Astrocyte of the spinal cord (primary cell): ENCODE measurements at places on chromosomes 6 and 20.

DNA sequence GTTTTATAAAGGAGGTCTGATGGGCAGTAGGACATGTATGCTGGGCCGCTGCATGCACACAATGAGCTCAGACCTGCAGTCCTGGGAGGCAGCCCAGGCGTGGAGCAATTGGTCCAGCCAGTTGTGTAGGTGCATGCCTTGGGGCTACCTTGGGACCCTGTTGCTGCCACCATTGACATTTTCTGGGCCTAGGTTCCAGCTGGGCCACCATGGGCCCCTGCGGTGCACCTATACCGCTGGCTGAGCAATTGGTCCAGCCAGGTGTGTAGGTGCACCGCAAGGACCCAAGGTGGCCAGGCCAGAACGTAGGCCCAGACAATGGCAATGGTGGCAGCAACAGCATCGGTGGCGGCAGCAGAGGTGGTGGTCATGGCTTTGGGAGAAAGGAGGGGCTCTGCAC, 143.9 kb downstream of the PXDC1 start:
- no peak for DNase-seq

DNA sequence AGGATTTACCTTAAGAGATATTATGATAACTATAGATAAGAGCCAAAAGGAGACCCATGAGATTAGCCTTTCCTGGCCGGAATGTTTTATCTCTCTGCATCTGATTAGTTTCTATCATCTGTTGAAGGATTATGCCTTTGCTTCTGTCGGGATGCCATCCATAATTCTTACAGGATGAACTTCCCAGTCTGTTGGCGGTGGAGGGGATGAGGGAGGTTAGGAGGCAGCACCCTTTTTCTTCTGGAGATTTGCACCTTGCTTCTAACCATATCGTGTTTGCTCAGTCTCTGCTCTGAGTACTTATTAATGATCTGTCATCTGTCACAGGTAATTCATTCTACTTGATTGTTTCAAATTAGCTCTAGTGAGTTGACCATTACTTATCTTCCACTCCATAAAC, 292.1 kb downstream of the KHDC1L start:
- no peak for DNase-seq

DNA sequence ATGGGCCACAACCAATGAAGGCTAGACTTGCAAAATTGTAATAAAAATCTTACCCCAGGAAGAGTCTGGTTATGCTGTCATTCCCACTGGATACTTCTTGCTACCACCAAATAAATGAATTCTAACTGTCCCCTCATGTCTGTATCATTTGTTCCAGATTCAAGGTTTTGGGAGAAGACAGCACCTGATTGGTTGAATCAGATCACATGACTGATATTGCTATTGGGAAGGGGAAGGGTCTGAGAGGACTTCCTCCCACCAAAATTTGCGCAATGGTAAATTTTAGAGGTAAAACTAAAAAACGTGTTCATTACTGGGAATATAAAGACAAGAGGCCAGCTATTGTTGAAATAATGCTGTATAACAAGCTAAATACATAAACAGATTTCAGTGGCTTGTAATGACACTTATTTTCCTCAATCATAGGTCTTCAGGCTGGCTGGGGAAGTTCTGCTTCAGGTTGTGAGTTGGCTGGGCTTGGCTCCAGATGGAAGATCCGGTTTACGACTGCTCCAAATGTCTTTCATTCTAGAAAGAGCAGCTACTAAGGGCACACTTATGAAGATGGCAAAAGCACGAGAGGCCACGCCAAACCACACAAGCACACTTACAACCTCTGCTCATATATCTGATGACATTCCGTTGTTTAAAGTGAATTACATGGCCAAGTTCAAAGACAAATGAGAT, 27.1 kb upstream of the TASP1 start:
- DNase-seq, result no peak

DNA sequence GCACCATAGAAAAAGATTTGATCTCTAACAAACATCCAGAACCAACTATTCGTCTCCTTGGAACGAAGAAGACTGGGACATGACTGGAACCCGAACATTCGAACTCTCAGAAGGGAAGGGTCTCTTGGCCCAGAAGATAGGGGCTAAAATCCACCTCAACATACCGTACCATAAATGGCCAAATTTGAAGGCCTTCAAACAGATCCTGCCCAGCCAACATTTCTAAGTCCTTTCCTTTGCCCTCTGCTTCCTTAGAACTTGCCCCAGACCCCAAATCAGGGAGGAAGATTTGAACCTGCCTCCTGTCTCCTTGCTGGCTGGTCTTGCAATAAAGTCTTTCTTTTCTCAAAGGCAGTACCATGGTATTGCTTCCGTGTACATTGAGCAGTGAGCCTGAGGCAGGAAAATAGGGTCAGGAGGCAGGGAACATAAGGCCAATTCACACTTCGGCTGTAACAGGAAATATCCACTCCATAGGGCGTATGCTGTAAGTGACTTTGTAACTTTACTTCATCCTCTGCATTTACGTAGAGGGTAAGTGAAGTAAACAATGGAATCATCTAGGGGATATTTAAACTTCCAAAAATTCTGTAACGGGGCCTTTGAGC, 1.8 kb upstream of the PXDC1 start:
- DNase-seq, result no peak

- DNase-seq, result peak; percentile 27
These were observed 532 bp upstream of the SLC35F1 start for GRCh38 chr6:117906507-117906957.

DNA sequence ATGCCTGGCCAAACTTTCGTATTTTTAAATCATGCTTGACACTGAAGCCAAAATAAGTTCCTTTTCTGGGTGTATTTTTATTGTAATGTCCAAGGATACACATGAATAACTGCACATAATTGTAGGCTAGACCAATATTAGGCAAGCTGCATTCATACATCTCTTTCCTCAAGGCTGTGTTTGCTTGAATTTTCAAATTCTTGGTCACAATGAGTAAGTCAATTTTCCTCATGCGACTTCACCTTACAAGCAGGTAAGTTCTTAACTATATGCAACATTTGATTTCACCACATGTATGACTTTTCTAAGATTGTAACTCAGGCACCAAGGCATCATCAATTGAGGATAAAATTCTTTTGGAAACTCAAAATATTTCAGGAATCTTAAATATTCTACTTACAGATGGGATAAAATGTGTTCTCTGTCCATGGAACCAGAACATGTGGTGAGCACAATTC, 112.4 kb upstream of the ZNF217 start:
- peak; percentile 26 for DNase-seq

DNA sequence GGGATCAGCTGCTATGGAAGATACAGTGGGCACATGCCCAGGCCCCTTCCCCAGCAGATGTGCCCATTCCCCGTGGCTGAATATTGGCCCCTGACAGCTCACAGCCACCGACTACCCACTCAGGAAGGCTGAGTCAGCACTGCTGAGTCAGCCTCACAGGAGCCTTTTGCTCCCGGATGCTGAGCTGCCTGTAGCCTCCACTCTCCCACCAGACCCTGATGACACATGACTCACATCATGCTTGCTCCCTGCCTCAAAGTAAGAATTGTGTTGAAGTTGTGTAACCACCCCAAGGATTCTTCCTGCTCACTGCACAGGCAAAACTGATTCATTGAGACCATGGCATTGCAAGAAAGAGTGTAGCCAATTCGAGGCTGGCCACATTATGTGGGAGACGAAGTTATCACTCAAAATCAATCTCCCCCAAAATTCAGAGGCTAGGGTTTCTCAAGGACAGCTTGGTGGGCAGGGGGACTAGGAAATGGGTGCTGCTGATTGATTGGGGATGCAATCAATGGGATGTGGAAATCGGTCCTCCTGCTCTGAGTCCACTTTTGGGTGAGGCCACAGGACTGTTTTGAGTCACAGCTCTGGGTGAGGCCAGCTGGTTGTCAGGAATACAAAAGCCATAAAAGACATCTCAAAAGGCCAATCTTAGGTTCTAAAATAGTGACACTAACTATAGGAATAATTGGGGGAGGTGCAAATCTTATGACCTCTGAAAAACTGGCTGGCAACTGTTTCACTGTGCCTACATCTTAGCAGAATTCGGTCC, 556.6 kb upstream of the CDH4 start:
- DNase-seq, result peak; percentile 76

GRCh38 chr6:140581601-140582000, 1207.2 kb upstream of the CITED2 start:
- no peak for DNase-seq

GRCh38 chr6:82842721-82843120, 222.9 kb downstream of the UBE3D start:
- peak; percentile 81 for DNase-seq

DNA sequence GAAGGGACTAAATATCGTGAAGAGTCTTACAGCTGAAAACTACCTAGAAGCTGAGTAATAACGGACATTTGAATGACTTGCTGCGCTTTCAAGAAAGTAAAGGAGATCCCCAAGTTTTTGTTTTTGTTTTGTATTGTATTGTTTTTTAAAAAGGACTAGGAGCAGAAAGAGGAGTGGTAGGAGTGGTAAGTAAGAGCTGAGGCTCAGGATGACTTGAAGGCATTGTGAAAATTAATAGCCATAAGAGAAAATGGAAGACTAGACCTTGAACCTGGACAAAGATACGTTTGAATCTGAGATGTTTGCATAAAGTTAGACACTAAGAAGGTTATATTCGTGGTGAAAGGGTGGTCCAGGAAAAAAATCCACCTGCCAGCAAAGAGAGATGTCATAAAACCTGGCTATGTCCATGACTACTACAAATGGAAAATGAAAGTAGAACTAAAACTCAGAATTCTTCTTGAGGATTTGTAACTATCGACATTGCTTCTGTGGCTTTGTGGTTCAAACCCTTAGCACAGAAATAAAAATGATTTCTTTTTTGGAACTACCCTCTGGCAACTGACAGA, 824.8 kb upstream of the FLRT3 start:
- no peak for DNase-seq

DNA sequence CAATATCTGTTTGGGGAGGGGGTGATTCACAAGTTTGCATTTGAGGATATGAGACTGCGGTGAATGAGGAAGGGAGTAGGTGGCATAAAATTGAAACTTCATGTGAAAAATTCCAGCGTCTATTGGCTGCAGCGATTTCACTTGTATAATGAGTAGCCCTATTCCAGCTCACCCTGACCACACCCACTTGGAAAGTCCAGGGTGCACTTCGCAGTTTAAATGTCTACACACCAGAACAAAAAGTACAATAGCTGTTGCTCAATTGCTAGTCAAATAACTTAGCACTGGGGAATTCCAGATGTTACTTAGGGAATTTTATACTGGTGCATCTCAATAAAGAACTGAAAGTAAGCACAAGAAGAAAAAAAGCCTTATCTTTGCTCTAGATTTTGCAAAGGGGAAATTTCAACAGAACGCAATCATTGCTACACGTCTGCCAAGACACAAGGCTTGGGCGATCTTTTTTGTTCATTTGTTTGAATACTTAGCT, 6.3 kb downstream of the TNFAIP3 start:
- peak; percentile 86 for DNase-seq

GRCh38 chr6:52015953-52016352, 71.5 kb downstream of the PKHD1 start:
- no peak for DNase-seq

- no peak for DNase-seq
These were observed 16.1 kb downstream of the SCAF8 start for GRCh38 chr6:154749341-154749740.

- no peak for DNase-seq
These were observed 61.3 kb downstream of the HS3ST5 start for GRCh38 chr6:114281496-114281895.

DNA sequence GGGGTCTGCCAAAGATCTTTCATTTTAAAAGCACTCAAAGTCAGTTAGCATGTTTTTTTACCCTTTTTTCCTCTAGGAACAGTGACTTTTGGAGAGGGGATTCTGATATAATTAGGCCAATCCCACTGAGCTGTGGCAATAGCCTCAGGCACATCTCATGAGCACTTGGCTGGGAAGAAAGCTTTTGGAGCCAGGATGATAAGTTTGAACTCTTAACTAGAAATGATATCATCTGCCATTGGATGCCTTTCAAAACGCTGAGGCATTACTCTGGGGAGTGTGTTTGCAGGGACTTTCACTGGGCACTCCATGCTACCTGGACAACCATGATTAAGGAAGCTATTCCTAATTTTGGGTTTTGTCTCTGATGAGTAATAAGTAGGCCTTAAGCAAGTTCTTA, 3.7 kb downstream of the SCGN start:
- no peak for DNase-seq

DNA sequence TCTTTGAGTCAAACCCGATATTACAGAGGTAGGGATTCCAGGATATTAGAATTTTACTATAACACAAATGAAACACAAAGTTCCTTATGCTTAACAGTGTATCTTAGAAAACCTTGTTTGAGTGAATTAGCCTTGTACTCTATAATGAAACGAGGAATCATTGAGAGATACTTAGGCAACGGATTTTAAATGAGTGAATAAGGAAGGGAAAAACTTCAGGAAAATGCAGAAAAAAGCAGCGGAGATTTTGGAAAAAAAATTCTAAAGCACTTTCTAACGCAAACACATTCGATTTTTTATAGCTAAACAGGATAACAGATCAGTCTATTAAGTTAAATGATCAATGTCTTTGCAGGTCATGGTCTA, 137.3 kb downstream of the HFE start:
- no peak for DNase-seq

GRCh38 chr20:36102809-36103596, 51.5 kb upstream of the EPB41L1 start:
- no peak for DNase-seq

DNA sequence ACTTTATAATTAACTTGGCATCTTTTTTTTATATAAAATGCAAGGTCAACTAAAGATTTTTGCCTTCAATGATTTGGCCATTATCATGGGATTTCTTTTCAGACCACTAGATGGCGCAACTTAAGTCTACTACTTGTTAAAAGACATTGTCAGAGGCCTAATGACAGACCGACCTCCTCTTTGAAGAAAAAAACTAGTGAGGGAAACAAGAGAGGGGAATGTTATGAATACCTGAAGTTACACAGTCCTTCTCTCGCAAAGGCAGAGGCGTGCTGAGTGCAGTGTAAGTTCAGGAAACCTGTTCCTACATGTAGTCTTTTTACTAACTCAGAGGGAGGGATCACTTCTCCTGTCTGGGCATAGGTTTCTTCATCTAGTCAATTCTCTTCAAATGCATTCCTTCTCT, 9.3 kb downstream of the TRAPPC3L start:
- peak; percentile 70 for DNase-seq

- peak; percentile 53 for DNase-seq
These were observed 18.1 kb downstream of the TOP1 start for GRCh38 chr20:41046716-41047115.

DNA sequence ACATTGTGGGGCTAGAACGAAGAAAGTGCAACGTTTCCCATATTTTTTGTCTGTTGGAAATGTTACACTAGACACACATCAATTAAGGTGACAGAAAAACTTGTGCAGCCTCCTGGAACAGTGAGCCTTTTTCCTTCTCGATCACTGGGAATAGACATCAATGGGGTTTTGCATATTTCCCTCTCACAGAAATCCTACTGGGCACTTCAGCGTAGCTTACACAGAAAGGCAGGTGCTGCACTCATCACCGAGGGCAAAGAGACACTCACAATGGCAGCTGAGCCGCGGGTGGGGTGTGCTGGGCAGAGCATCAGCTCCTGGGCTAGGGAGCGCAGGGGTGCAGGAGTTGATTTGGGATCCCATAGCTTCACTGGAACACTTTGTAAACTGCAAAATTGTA, 64.5 kb downstream of the THBS2 start:
- no peak for DNase-seq

GRCh38 chr6:70985156-70985555, 28.3 kb upstream of the B3GAT2 start:
- no peak for DNase-seq
